ENCODE measurements at places on chromosomes 13 and 19. TPM values are rescaled to one million over a fixed set of nuclear protein-coding genes. Genes with fewer than 3 reads are reported as not detected.

The IL17D gene
- 4.1 TPM for total RNA-seq

The PLK5 gene
- not detected for total RNA-seq

The CD22 gene
- 0.97 TPM for total RNA-seq

The PSG11 gene
- 0.11 TPM for total RNA-seq

The CEACAM19 gene
- total RNA-seq = 3.1 TPM

The PRR36 gene
- not detected for total RNA-seq

The C19orf33 gene
- 1.6 TPM for total RNA-seq

The ELF1 gene
- 68.4 TPM for total RNA-seq

All from articular chondrocyte of knee joint (primary cell).